ENCODE measurements at places on chromosomes 5 and 9.

- DNase-seq: no peak
Observed at GRCh38 chr9:115341426-115341825, 223.5 kb upstream of the TNC start.

GRCh38 chr9:91195372-91196012 lies 166.2 kb downstream of the AUH start:
- DNase-seq: no peak

DNA sequence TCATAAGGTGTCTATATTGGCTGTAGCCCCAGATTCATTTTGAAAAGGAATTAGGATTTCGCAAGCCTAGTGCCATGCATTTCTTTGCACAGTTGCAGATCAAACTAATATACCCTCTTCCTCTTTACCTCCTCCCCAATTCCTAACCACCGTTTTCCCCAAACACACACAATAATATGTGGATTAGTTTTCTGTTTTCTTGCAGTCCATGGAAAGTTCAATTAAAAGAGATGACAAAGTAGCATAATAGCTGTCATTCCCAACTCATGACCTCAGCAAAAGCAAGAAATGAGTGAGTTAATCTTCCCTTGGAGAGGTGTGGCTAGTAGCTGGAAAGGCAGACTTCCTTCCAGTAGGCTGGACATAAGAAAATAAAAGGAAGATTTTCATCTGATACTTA lies 349.1 kb downstream of the TMEM232 start:
- DNase-seq: no peak

GRCh38 chr9:20511686-20512085 lies 110.6 kb downstream of the MLLT3 start:
- no peak for DNase-seq

GRCh38 chr5:54902791-54903473 lies 82.5 kb downstream of the ESM1 start:
- DNase-seq: no peak

DNA sequence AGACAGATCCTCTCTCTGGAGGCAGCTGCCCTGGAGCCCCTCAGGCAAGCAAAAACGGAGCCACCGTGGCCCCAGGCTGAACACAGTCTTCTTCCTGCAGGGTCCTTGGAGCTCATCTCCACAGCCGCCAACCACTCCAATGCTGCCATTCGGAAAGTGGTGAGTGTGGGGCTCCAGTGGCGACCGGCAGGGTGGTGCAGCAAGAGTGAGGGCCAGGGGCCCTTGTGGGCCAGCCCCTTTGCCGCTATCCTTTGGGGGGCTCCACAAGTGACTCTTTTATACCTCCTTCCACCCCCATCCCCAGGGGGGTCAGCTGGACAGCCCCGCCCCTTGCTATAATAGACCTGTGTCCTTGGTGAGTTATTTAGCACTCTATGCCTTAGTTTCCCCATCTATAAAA lies 47.4 kb upstream of the SUSD3 start:
- no peak for DNase-seq

- DNase-seq: no peak
Observed at GRCh38 chr5:160679567-160680309, 172.3 kb downstream of the ATP10B start.

DNA sequence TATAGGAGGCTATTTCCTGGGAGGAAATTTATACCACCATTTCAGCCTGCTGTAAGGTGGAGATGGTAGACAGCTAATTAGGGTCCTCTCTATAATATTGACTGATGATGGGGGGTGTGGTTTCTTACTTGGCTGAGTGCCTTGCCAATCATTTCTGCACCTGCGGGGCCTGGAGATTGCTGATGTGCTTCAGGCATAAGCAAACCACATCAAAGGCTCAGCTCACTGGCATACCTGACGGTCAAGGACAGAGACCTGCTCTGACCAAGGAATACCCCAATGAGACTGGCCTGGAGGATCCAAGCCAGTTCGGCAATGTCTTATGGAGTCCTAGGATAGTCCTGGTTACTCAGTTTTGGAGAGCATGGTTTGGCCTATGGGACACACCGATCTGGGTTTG lies 29.5 kb downstream of the ANKH start:
- DNase-seq: no peak

GRCh38 chr5:96829297-96829696 lies 21.6 kb upstream of the ERAP1 start:
- DNase-seq: no peak

GRCh38 chr9:18479405-18479804 lies 5.5 kb downstream of the ADAMTSL1 start:
- no peak for DNase-seq

DNA sequence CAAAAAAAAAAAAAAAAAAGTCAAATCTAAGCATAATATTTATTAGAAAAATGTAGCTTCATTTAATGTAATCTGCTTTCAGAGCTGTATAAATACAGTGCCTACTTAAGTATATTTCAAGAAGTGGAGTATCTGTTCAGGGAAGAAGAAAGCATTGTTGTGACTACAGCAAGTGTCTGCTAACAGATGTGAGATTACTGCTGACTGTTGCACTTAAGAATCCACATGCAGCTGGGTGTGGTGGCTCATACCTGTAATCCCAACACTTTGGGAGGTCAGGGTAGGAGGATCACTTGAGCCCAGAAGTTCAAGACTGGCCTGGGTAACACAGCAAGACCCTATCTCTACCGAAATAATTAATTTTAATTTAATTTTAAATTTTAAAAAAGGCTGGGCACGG lies 19.0 kb downstream of the KDM3B start:
- DNase-seq: no peak

GRCh38 chr9:91181541-91181940 lies 180.2 kb downstream of the AUH start:
- DNase-seq: no peak

DNA sequence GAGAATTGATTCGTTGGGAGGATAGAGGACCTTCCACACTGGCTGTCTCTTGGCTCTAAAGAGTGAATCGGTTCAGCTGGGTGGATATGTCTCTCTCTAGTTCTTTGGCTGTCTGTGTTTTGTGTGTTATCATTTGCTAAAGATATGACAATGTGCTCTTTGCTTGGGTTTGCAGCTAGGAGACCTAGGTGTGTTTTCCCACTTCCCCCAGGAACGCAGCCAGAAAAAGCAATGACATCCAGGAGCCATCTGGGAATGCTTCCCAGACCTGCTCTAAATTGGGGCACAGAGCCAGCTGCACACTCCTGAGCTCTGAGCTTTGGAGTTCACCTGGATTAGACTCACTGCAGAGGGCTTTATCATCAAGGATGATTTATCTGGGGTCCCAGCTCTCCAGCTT lies 12.8 kb upstream of the PDZD2 start:
- no peak for DNase-seq

GRCh38 chr5:5323551-5323950 lies 98.9 kb upstream of the ICE1 start:
- DNase-seq: no peak

DNA sequence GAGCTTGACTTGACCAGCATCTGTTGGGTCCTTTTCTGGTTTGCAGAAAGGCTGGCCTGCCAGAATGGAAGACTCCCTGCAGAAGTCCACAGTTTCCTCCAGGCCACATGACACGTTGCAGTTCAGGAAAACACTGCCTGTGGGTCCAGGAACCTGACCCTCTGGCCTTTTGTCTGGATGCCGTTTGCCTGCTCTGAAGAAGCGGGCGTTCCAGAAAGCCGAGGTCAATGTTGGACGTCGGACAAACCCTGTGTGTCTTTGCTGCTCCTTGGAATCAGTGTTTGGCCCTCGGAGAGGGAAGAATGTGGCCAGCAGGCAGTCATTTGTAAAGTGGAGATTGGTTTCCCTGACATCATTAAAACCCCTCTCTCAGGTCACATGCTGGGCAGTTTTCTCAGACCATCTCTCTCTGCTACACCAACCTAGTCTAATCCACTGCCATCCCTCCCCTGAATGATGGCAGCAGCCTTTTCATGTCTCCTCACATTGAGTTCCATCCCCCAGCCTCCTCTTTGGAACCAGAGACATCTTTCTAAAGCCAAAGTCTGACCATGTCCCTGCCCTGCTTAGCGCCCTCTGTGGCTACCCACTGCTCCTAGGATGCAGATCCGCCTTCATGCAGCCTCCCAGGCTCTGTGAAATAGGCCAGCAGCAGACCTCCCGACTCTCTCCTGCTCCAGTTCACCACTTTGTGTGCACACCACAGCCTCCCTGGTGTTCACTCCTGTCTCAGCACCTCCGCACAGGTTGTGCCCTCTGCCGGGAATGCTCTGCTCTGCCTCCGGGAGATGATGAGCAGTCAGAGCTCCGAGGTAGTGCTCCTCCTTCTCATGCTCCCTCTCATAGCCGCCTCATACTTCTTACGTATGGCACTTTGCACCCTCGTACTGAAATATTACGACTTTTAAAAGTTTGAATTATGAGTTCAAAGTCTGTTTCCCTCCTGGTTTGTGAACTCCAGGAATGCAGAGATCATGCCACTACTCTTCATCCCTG lies 75.6 kb downstream of the RALGPS1 start:
- DNase-seq: no peak

DNA sequence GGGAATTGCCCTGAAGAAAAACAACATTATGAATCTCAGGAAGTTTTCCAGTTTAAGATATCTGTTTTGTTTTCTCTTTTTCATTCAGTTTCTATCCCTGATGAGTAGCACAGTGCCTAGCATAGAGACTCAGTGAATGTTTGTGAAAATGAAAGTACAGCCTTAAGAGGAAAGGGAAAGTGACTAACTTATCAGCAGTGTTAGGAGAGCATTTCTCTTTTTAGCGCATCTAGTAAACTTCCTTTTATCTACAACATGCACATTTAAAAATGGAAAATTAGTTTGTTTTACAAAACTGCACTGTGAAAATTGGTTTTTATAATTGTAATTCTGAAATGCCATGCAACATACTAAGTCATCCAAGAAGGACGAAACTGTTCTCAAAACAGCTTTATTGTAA lies 110.8 kb downstream of the SMARCA2 start:
- DNase-seq: peak; percentile 13

DNA sequence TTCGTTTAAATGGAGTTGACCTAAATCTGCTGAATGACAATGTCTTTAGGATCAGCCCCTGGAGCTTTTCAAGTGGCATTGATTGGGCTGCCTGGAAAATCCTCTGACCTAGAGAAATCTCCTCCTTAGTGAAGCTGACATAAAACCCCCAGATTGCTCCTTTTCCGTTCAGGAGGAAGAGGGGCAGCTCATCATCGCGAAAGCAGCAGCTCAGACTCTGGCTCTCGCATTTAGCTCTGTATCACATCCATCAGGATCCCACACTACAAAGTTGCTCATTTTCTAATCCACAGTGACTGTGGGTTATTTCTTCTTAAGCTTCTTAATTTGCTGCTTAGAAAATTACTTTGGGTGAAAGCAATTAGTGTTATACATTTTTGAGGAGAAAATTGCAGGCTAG lies 373.7 kb downstream of the ENC1 start:
- DNase-seq: no peak

DNA sequence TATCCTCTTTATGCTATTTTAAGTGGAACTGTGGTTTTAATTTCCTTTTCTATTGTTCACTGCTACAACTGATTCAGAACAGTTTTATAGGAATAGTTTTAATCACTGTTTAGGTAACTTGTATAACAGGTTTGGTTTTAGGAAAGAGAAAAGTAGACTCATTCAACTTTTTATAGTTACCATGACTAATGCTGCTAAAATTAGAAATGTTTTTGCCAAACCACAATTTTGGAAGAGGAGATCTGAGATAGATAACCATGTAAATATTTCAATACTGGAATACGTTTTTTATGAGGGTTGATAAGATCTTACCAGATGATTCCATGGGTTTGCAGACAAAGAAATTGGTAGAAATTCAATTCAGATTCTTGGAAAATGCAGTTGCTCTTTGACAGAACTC lies 404.6 kb upstream of the ARRDC3 start:
- no peak for DNase-seq

DNA sequence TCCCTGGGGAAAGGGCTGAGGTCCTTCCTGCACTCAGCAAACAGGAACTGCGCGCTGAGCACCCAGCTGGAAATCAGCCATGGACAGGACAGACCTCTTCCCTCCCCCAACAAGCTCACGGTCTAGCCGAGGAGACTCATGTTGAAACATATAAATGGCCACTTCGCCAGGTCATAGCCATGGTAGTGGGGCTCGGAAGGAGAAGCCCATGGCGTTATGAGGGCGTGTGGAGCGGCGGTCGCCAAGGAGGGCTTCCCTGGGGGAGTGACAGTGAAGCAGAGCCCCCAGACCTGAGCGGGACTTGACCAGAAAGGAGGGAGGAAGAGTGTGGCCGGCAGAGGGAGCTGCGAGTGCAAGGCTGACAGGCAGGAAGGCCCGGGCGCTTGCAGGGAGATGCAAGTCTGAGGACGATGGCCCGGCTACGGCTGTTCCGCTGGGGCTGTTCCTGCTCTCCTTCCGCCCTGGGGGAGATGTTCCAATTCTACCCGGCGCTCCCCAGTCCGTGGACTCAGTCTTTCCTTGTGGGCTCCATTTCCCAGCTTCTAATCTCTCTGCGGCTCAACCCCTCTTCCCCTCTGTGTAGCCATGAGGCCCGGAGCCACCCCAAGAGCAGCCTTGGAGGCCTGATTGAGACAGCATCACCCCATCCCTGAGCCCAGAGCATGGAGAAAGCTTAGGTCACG lies 43.9 kb upstream of the PRRC2B start:
- peak; percentile 90 for DNase-seq

DNA sequence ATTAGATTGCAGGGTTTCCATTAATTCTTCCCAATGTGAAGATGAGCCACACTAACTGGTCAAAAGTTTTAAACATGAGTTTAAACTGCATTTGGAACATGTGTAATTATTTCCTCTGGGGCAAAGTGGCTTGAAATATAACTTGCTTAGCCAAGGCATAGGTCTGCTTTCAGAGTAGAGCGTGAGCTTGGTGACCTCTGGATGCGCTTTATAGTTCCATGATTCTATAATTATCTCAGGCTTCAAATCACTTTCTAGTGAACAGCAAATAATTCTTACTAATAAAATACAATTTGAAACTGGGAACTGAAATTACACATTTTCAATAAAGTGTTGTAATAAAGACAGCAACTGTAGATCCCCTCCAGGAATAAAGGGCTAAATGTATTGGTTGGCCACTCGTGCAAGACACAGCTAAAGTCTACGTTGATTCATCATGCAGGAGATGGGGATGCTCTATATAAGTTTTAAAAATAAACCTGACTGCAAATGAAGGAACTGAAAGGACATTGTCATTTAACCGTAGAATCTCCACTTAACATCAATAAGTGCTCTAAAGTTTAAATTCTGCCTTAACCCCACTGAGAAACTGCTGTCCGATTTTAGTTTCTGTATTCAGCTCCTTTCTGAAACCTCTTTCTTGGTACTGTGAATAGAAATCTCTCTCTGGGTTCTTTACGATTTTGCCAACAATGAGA lies 460.0 kb downstream of the PSAT1 start:
- no peak for DNase-seq

- DNase-seq: no peak
Observed at GRCh38 chr9:27619743-27620142, 46.5 kb upstream of the C9orf72 start.

- no peak for DNase-seq
Observed at GRCh38 chr5:79666758-79667157, 22.9 kb upstream of the CMYA5 start.

All from GM12891 (cell line).